ENCODE measurements at places on chromosomes 2 and 18.

DNA sequence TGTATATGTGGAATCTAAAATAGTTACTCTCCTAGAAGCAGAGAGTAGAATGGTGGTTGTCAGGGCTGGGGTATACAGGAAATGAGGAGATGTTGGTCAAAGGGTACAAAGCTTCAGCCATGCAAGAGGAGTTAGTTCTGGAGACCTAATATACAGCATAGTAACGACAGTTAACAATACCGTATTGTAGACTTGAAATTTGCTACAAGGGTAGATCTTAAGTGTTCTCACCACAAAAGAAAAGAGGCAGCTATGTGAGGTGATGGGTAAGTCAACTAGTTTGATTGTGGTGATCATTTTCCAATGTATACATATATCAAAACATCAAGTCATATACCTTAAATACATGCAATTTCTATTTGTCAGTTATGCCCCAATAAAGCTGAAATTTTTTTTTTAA lies 98.2 kb upstream of the CYP1B1 start:
- DNase-seq, result no peak

- no peak for DNase-seq
Observed at GRCh38 chr2:26591619-26592505, 49.3 kb downstream of the CIB4 start.

GRCh38 chr18:21444465-21445212 lies 155.9 kb downstream of the ESCO1 start:
- no peak for DNase-seq

- no peak for DNase-seq
Observed at GRCh38 chr2:31176742-31177141, 38.5 kb upstream of the GALNT14 start.

GRCh38 chr18:48216639-48217257 lies 192.4 kb downstream of the ZBTB7C start:
- DNase-seq, result no peak

DNA sequence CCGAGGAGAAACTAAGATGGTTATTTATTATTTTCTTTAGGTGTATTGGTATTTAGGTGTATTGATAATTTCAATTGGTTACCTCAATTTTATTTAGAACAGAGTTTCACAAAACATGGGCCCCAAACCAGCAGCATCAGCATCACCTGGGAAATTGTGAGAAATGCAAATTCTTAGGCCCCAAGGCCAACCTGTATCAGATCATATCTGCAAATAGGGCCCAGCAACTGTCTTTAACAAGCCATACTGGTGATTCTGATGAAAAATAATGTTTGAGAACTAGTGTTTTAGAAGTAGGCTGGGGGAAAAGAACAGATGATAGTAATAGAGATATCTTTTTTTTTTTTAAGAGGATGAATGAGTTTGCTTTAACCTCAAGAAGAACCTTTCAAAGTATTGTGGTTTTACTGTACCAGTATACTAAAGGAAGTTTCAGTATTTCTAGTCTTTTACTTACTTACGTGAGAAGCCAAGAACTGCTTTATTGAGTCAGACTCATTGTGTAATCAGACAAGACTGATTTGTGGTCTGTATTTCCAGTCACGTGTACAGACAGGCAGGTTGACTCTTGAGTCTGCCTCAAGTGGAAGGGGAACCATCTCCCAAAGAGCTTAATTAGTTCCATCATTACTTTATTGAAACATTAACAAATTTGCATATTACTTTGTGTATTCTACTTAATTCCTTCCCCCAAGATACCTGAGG lies 60.4 kb upstream of the GAREM1 start:
- no peak for DNase-seq

- DNase-seq, result no peak
Observed at GRCh38 chr2:1268034-1268433, 145.2 kb upstream of the TPO start.

DNA sequence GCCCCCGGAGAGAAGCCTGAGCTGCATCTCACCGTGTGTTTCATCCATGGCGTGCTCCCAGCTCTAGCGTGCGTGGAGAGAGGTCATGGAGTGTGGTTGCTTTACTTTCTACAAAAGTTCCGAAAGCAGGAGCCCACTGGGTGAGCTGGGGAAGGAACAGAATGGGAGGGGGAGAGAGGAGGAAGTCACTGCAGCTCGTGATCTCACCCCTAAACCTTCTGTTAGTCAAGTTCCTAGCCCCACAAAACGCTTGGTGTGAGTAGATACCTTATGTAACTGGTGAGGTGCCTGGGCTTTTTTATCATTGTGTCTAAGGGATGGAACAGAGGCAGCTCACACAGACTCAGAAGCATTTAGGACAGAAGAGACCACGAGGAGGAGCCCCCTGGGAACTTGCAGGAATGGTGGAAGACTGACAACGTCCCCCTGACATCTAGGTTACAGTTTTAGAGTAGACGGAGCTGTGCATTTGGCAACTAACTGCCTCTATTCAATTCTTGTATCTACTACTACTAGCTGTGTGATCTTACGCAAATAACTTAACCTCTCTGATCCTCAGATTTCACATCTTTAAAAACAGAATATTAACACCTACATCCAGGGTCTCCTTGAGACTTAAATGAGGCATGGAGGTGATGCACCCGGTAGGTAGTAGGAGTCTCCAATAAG lies 123.3 kb downstream of the ARL4C start:
- no peak for DNase-seq

- no peak for DNase-seq
Observed at GRCh38 chr18:44557616-44558151, 123.0 kb upstream of the SETBP1 start.

GRCh38 chr2:154640000-154640399 lies 58.5 kb upstream of the KCNJ3 start:
- DNase-seq, result no peak
